ENCODE measurements at places on chromosomes 12 and 14.

DNA sequence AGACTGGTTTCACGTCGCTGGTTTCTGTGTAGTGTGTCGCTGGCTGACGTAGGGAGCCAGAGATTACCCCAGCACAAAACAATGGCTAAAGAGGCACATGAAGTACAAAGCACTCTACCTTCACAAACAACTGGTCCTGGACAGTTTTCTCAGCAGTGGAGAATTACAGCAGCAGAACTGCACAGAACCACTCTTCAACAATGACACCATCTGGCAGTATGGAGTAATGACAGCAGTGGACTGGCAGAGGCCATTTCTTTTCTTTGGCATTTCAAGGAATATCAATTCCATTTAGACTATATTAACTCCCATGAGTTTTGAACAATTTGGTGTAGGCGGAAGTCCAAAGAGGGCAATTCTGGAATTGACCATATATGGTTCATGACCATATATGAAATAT, 1074.1 kb downstream of the AACS start:
- no peak for DNase-seq

- DNase-seq, result no peak
These were observed 465.6 kb downstream of the FOXG1 start for GRCh38 chr14:29232153-29232552.

GRCh38 chr12:65205886-65206285, 36.5 kb downstream of the LEMD3 start:
- no peak for DNase-seq

DNA sequence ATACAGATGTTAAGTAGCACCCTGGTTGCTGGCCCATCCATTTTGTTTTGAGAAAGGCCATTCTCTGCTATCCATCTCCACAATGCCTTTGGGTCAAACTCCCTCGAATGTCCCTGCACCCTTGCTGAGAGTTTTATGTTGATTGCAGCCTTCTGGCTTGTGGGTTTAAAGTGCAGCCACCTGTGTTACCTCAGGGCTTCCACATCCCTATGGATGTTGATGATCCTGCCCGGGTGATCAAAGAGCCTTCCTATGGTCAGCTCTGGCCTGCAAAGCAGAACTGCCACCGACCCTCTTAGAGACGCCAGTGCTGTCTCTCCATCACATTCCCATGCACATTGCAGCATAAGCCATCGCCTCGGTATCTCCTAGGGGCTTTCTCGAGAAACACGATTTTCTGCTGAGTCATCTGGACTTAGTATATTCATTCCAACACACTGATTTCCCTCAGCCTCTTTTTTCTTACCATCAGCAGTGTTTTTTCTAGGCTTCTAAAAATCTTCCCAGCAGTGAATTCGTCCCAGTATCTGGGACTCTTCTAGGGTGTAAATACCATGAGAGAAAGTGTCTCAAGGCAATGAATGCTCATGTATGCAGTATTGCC, 585.7 kb upstream of the TMEM132C start:
- no peak for DNase-seq

DNA sequence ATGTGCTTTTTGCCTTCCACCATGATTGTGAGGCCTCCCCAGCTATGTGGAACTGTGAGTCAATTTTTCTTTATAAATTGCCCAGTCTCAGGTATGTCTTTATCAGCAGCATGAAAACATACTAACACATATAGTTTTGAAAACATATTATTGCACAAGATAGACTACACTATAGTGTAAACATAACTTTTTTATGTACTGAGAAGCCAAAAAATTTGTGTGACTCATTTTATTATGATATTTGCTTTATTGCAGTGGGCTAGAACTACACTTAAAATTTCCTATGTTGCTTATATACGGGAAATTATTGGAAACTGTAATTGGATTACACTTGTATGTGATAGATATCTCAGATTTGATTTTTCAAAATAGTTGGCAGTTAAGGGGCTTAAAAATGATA, 885.5 kb upstream of the FBXO33 start:
- DNase-seq, result no peak

DNA sequence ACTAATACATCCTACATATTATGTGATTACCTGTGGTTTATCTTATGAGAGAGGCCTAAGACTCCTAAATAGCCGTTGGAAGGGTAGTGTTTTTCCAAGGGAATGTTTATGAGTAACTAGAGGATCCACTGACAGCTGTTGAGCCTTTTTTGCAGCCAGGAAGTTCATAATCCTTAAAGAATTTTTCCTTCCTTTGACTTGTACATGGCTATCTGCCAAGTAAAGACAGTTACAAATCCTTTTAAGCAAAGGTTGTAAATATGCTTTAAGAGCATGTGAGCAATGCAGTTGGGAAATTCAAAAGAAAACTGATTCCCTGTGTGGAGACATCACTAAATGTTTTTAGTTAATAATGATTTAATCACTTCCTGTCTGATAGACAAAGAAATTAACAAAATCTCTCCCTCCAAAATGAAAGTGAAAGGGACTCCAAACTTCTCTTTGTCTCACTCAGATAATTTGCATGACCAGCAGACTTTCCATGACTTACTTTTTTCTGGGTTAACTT, 333.8 kb downstream of the PDZRN4 start:
- DNase-seq, result peak; percentile 3

DNA sequence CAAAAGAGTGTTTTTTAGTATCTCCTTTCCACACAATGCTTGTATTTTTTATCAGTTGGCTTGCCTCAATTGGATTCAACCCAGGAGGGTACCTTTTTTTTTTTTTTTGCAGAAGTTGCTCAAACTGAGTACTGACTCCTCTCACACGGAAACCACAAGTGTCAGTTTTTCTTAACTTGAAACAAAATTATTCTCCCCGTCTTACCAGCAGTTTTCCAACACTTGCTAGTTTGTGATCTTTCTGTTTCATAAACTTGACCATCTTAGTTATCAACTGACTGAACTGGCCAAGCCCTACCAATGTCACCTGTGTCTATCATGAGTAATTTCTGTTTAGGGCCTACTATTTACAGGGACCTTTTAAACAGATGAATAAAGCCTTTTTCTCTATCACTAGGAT, 34.1 kb upstream of the ITPR2 start:
- peak; percentile 83 for DNase-seq

- DNase-seq, result no peak
These were observed 13.7 kb upstream of the VPS37B start for GRCh38 chr12:122909442-122910288.

GRCh38 chr12:113090740-113091139, 34.2 kb downstream of the DTX1 start:
- no peak for DNase-seq

- no peak for DNase-seq
These were observed 121.3 kb upstream of the MAX start for GRCh38 chr14:65223636-65224035.

GRCh38 chr12:80041071-80041470, 58.3 kb upstream of the OTOGL start:
- DNase-seq, result no peak

DNA sequence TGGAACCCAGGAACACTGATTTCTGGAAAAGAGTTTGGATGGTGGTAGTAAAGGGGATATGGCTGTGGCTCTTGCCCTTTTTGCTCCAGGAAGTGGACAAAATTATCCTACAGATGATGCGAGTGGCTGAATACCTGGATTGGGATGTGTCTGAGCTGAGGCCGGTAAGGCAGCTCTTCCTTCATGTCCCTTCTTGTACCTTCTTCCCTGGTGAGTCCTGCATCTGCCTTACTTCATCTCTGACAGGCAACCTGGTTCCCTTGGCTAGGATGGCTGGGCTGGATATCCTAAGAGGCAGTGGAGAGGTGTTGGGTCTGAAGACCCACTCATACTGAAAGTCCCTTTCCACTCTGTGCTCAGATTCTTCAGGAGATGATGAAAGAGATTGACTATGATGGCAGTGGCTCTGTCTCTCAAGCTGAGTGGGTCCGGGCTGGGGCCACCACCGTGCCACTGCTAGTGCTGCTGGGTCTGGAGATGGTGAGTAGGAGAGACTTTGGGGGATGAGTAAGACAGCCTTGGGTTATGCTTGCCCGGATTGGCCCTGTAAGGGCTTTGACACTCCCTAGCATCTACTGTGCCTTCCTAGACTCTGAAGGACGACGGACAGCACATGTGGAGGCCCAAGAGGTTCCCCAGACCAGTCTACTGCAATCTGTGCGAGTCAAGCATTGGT, 8.0 kb downstream of the DGKA start:
- DNase-seq, result no peak

DNA sequence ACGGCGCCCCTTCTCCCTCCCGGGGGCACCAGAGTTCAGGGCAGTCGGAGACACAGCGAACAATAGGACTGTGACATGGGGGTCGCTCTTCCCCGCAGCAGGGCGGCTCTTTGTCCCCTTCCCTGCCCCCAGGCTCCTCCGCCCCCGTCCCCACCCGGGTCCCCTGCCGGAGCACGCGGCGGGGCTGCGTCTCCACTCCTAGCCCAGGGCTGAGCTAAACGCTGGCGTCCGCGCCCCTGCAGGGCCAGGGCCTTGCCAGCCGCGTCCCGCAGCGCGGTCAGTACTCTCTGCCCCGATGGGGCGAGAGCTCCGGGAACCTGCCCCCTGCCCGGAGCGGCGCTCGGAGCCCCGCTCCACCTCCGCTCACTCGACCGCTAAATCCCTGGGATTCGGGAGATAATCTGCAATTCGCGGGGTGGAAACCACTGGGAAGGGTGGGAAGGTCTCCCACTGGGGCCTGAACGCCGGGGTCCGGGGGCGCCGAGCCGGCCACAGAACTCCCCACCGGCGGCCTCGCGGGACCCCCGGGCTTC, 825 bp upstream of the CCDC85C start:
- DNase-seq, result no peak

- DNase-seq, result no peak
These were observed 134.7 kb upstream of the GSC start for GRCh38 chr14:94904636-94905035.

- no peak for DNase-seq
These were observed 674.1 kb upstream of the ATXN7L3B start for GRCh38 chr12:73863546-73863945.

- no peak for DNase-seq
These were observed 276 bp upstream of the BMAL2 start for GRCh38 chr12:27332407-27332713.

DNA sequence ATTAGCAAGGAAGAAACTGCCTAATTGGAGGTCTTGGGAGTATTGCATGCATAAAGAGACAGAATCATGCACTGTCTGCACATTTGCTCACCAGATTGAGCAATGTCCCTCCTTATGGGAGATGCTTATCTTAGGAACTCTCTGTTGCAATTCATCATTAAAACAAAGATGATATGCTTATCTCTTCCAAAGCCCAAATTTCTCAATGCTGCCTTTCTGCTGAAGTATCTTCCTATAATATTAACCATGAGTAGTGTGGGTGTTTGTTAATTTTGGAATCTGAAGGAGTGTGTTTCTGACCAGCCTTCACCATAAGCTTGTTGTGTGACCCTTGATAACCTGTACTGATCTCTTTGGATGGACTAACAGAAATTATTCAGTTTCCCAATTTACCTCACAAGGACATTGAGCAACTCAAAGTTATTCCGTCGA, 1257.6 kb upstream of the FLRT2 start:
- DNase-seq, result no peak

DNA sequence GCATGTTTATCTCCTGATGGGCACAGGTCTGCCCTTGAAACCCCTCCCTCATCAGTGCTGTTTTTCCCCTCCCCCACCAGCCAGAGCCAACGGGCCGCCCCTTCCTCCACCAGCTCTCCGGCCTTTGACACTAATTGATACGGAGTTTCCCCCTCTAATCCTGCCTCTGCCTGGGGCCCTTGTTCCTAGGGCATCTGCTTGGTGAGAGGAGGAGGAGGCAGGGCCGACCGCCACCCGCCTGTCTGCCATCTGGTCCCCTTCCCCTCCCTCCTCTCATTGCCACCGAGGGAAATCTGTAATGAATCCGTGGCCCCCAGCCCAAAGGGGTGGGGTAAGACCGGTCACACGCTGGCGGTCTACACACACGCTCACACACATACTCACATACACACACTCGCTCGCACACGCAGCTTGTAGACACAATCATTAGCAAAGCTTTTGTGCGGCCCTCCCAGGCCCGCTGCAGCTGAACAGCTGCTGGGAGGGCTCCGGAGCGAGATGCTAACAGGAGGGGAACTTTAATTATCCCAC, 27.4 kb downstream of the SRRM4 start:
- DNase-seq, result no peak

GRCh38 chr12:11496157-11496851, 100.9 kb upstream of the PRB2 start:
- no peak for DNase-seq

- no peak for DNase-seq
These were observed 1.7 kb upstream of the LHX5 start for GRCh38 chr12:113473400-113473799.

DNA sequence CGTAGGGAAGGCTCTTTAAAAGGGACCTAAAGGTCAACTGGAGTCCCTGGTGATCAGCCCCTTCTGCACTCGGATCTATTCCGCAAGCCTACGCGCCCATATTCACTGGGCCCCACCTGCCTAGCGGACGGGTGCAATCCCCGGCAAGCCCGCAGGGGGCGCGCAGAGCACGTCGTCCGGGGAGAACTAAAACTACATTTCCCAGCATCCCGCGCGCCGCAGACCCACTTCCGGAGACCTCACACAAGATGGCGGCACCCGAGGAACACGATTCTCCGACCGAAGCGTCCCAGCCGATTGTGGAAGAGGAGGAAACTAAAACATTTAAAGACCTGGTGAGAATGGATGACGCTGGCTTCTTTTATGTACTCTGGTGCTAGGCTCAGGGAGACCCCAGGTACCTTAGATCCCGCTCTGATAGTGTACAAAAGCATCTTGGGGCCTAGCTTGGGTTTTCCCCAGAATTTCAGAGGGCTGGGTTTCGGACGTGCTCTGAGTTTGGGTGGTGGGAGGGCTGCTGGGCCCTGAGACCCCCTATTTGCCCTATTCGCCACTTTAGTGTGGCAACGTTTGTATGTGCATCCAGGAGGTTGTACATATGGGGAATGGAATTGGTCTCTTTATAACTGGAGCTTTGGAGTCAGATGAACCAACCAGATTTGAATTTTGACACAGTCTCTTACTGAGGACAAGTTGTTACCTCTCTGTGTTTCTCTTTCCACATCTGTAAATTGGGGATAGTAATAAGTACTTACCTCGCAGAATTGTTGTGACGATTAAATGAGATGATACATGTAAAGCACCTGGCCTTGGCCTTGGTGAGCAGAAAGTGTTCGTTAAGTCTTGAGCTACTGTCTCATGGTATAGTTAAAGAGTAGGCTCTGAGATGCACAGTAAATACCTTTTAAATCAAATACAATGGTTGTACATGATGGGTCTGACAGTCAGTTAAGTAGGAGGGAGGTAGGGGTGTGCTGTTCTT, at the start of gene DDX47:
Gene DDX47 (plus strand): TSS at position 227 of the 982 bp plus-strand sequence. CDS start 22 bp downstream, at position 249.
- peak; percentile 76 for DNase-seq

GRCh38 chr12:25935355-25936144, 22.9 kb upstream of the RASSF8 start:
- DNase-seq, result no peak

Measured in GM12878 (cell line).